ENCODE measurements at places on chromosomes 11 and 22. TPM values are rescaled to one million over a fixed set of nuclear protein-coding genes. Genes with fewer than 3 reads are reported as not detected.

DNA sequence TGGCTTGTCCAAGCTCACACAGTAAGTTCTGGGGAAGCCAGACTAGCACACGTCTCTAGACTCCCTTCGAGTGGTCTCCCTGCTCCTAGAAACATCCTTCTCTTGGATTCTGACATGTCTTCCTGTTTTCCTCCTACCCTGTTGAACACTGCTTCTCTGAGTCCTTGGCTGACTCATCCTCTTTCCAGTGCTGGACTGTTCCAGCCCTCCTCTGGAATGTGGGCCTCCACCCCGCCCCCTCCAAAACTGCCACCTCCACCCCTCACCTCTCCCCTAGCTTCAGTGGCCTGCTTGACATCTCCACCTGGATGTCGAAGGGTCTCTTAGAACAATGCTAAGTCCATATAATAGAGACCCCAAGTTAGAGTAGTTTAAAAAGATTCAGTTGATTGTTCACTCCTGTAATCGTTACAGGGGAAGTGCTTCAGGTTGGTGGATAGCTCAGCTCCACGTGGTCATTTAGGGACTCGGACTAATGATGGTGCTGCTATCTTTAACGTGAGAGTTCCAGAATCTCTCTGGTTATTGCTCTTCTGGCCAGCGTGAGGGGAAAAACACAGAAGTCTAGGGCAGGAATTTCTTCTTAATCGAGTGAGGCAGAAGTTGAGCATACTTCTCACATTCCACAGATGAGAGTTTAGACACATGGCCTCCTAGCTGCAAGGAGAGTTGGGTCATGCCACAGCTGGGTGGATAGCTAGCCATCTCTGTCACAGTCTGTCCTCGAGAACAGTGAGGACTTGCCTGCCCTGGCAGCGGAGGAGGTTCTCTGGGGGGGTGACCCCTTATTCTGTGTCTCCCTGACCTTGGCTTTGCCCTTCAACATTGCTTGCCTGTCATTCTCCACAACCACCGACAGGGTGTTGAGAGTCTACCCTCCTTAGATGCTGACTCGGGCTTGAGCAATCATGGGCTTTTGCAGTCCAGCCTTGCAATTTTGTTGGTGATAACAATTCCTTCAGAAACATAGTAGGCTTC lies 4.7 kb upstream of the C11orf96 start:
- no peak overlapping the region for H3K4me3 ChIP-seq
- peaks cover 5% of the 10 kb centered on the region for H3K4me1 ChIP-seq
- no peak for DNase-seq

- no peak overlapping the region for H3K4me3 ChIP-seq
- no peak overlapping the region for H3K27ac ChIP-seq
- H3K36me3 ChIP-seq = no peaks in the 10 kb centered on the region
- H3K4me1 ChIP-seq = no peaks in the 10 kb centered on the region
- no peaks in the 10 kb centered on the region for H3K27me3 ChIP-seq
Measured at GRCh38 chr11:15370495-15371147, 255.9 kb downstream of the INSC start.

DNA sequence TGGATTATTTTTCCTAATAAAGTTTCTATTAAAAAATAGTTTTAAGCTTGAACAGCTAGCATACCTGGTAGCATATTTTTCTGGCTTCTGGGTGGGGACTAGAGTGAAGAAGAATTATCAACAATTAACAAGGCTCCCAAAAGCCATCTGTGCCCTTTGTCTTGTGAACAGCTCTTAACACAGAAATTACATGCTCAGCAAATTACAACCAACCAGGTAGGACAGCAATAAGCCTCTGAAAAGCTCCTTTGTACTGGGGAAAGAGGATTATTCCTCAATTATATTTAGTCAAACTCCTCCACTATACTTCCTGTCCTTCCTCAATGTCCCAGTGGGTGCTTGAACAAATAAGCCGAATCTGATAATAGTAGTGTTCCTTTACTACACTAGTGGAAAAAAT lies 162.8 kb downstream of the RAB38 start:
- H3K27me3 ChIP-seq = no peaks in the 10 kb centered on the region
- H3K4me1 ChIP-seq = no peaks in the 10 kb centered on the region
- no peaks in the 10 kb centered on the region for H3K36me3 ChIP-seq
- no peak overlapping the region for H3K4me3 ChIP-seq
- DNase-seq = no peak

DNA sequence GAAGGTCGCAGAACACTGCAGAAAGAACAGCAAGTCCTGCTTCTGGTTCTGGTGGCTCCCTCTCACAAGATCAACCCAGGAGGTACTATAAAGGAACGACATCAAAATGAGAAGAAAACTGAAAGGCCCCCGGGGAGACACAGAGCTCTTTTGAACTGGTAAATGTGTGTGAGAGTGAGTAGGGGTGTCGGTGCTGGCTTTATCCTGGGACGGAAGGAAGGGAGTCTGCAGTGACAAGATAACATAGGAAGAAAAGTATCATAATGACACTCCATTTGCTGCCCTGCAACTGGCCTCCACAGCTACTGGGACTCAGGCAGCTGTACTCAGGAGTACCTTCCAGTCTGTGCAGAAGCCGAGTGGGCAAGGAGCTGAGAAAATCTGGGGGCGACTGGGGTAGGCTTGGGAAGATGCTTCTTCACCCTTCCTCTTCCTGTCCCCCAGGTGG lies 60.9 kb downstream of the ENTHD1 start:
- peaks cover 2% of the 10 kb centered on the region for H3K36me3 ChIP-seq
- H3K4me3 ChIP-seq = peak overlapping the region; percentile 30
- no peak overlapping the region for H3K27ac ChIP-seq
- DNase-seq = no peak

- H3K36me3 ChIP-seq = no peaks in the 10 kb centered on the region
- no peaks in the 10 kb centered on the region for H3K4me1 ChIP-seq
- DNase-seq = no peak
- H3K27ac ChIP-seq = no peak overlapping the region
- no peak overlapping the region for H3K4me3 ChIP-seq
Measured at GRCh38 chr11:13065200-13065787, 56.2 kb downstream of the RASSF10 start.

DNA sequence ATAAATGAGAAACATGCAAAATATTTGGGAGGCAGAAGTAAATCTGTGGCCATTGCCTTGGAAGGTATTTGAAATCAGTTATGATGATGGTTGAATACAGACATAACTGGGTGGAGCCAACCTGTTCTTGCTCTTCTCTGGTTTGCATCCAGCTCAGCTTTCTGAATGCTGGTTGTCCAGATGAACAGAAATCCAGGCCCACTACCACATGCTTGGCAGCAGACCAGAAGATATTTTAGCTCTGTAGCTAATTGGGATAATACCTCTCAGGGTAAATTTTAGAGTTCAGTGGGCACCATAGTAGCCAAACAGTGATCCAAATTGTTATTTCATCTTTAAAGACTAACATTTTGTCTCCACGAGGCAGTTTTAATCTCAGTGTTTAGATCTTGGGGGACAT lies 308.3 kb downstream of the RAB38 start:
- no peaks in the 10 kb centered on the region for H3K27me3 ChIP-seq
- no peak overlapping the region for H3K4me3 ChIP-seq
- no peak overlapping the region for H3K27ac ChIP-seq
- DNase-seq = no peak
- H3K36me3 ChIP-seq = no peaks in the 10 kb centered on the region

DNA sequence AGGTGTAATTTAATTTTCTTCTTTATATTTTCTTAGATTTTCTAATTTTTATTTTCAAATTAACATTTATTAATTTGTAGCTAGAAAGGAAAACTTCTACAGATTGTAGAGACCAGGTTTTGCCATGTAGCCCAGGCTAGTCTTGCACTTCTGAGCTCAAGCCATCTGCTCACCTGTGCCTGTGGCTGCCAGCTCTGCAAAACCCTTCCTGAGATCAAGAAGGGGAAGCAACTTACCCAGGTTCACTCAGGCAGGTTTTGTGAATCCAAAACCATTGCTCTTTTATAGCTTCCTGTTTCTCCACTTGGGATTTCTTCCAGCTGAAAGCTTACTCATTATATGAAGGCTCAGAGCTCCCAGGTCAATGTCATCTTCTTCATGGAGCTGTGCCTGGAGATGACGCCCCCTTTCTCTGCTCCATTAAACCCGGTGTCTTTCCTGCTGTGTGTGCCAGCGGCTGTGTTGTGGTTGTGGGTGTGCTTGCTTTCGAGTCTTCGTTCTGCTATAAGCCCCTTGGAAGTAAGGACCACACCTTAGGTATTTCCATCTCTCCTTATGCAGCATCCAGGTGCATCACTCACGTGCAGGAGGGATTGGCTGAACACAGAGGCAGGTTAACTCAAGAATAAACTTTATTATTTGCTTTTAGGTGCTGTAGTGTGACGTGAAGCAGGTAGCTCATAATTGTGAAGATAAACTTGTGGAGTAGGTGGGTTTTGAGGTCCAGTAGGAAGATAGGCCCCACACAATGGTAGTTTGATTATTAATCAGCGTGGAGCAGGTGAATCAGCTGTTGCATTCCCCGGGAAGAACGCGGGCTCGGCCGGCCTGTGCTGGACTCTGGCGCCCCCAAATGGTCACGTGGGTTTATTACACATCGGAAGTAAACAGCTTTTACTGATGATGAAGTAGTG lies 42.2 kb upstream of the INCENP start:
- no peaks in the 10 kb centered on the region for H3K36me3 ChIP-seq
- peak overlapping the region; percentile 31 for H3K4me3 ChIP-seq
- peaks cover 6% of the 10 kb centered on the region for H3K4me1 ChIP-seq
- DNase-seq = peak; percentile 84

DNA sequence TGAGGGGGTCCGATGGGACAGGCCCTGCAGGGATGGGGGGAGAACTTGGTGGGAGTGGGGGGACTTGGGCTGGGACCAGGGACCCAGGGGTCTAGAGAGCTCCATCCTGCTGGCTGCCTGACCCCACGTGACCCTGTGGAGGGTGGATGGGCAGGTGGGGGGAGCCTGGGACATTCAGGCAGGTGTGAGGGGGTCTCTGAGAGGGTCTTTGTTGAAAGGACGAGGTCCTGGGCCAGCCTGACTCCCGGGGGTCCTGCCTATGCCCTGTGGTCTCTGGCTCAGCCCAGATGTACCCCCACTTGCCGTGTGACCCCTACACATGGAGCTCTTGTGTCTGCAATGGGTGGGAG lies 7.5 kb downstream of the LRRC56 start:
- no peaks in the 10 kb centered on the region for H3K27me3 ChIP-seq
- H3K4me3 ChIP-seq = no peak overlapping the region
- H3K36me3 ChIP-seq = peaks cover 2% of the 10 kb centered on the region
- H3K4me1 ChIP-seq = no peaks in the 10 kb centered on the region
- DNase-seq = no peak
- no peak overlapping the region for H3K27ac ChIP-seq

DNA sequence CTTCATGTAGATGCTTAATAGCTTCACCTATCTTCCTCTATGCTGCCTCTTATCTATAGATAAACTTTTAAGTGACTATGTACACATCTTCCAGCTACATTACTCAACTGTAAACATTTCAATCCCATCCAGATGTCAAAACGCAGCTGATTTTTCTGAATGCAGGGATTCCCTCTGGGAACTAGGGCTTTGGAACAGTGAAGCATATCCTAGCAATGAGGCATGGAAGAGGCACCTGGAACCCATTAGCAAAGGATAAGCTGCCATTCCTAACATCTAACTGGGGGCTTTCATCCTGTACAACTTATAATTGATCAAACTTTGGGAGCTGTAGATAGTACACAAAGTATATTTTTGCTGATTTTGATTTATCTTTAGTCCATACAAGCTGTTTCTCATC lies 40.8 kb upstream of the OPCML start:
- H3K27ac ChIP-seq = no peak overlapping the region
- H3K4me1 ChIP-seq = no peaks in the 10 kb centered on the region
- H3K36me3 ChIP-seq = no peaks in the 10 kb centered on the region
- no peaks in the 10 kb centered on the region for H3K27me3 ChIP-seq
- DNase-seq = no peak
- no peak overlapping the region for H3K4me3 ChIP-seq

DNA sequence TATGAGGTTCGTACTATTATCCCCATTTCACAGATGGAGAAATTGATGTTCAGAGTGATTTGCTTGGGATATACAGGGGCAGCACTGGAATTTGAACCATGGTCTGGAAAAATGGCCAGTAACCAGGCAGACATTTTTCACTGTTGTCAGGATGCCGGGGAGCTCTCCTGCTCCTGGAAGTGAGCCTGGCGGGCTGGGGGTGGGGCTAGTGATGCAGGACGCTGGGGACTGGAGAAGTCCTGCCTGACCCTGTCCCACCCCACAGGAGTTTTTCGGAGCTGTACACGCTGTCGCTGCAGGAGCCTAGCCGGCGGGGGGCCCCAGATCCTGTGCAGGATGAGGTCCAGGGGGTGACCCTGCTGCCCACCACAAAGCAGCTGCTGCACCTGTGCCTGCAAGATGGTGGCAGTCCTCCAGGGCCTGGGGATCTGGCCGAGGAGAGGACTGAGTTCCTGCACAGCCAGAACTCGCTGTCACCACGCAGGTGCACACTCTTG lies 11.1 kb downstream of the SIPA1 start:
- H3K27me3 ChIP-seq = no peaks in the 10 kb centered on the region
- no peak for DNase-seq
- peaks cover 44% of the 10 kb centered on the region for H3K4me1 ChIP-seq
- no peak overlapping the region for H3K27ac ChIP-seq
- peaks cover 73% of the 10 kb centered on the region for H3K36me3 ChIP-seq

DNA sequence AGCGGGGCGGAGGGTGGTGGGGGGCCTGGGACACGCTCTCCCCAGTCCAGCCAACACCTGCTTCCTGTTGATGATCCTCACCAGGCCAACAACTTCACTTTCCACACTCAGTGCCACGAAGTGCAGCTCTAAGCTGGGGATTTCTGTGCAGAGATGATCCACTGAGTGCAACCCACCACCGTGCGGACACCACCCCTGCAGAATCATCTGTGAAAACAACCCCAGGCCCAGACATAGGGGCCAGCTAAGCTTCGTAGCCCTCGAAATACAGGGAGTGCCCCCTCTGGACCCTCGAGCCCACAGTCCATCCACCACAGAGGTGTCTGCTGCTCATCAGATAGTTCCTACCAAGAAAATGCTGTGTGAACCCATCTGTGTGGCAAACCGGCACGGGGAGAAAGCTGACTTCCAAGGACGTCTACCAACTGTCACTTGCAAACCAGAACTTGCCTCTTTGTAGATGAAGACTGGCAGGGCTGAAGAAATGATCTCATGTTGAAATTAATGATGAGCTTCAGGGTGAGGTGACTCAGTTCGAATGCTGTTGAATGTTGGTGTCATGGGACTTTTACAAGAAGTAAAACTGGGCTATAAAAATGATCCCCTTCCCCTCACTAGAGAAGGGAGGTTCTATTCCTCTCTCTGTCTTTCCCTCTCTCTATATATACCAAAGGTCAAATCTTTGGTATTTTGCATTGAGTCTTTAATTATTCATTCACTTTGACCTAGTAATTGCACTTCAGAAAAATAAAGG lies 73.4 kb downstream of the MYEOV start:
- H3K4me3 ChIP-seq = no peak overlapping the region
- no peak overlapping the region for H3K27ac ChIP-seq
- H3K27me3 ChIP-seq = no peaks in the 10 kb centered on the region
- no peaks in the 10 kb centered on the region for H3K4me1 ChIP-seq
- H3K36me3 ChIP-seq = no peaks in the 10 kb centered on the region
- no peak for DNase-seq

The TSSK2 gene
- total RNA-seq = not detected

The CHRM4 gene
- not detected for total RNA-seq

The FZD4 gene
- 0.15 TPM for total RNA-seq
